ENCODE measurements at places on chromosomes 2 and 18.

- peak; percentile 68 for DNase-seq
These were observed 8.9 kb downstream of the GDF7 start for GRCh38 chr2:20675701-20676352.

DNA sequence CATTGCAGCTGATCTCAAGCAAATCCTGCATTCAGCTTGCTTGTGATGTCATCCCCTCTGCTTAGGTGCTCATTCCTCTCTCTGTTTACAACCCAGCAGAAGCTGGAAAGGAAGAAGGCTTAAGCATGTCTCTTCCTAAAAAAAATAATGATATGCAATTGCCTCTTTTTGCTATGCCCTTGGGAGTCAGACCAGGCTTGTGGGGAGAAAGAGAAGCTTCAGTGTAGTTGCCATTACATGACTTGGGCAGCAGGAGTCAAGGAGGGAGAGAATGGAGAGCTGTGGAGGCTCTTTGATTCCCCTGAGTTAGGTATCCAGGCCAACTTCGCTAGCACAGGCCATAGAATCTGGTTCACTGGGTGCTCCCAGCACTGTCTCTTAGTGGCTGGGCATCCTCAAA is 101.1 kb downstream of the MAPK4 start:
- DNase-seq: no peak

GRCh38 chr2:105634198-105634597 is 110.5 kb upstream of the NCK2 start:
- DNase-seq: no peak

DNA sequence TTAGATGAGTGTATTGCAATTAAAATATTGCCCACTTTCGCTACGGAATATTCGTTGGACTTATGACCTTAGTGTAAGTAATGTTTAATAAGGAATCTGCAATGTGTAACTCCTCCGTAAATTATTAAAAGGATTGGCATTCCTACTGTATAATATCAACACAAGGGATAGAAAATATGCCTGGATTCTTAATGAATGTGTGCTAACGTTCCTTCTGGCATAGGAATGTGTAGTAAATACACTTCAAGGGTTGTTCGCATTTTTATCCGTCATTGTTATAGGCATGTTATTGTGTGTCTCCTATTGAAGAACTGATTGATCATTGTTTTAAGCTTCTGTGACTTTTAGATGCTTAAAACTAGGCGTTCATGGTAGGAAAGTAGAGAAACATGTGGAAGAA is 134.5 kb downstream of the NEDD4L start:
- no peak for DNase-seq

DNA sequence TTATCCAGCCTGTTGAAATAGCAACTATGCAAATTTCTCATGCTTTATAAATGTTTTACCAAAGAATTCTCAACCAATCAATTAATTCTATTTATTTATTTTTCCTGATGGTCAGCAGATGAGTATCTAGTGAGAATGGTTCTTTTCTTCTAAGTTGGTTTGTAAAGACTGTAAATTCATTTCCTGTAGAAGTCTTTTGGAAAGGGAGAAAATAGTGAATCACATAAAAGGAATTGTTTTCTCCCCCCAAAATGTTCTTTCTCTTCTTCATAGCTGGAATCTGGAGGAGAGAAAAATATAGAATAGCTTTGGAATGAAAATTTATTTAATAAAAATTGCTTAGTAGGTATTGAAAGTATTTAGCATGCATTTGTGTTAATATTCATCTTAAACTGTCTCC is 836.1 kb upstream of the ZEB2 start:
- no peak for DNase-seq
